ENCODE measurements at places on chromosomes 3 and 15.

- DNase-seq, result no peak
Observed at GRCh38 chr3:138401834-138402233, 32.6 kb upstream of the ESYT3 start.

GRCh38 chr3:86961297-86961696 lies 29.7 kb downstream of the VGLL3 start:
- no peak for DNase-seq

- DNase-seq, result no peak
Observed at GRCh38 chr3:24377218-24377993, 117.2 kb downstream of the THRB start.

- DNase-seq, result peak; percentile 24
Observed at GRCh38 chr15:67762610-67763368, 62.5 kb upstream of the SKOR1 start.

GRCh38 chr15:40952301-40952900 lies 870 bp upstream of the CHAC1 start:
- no peak for DNase-seq

GRCh38 chr3:109631897-109632296 lies 294.6 kb upstream of the DPPA4 start:
- DNase-seq, result no peak

DNA sequence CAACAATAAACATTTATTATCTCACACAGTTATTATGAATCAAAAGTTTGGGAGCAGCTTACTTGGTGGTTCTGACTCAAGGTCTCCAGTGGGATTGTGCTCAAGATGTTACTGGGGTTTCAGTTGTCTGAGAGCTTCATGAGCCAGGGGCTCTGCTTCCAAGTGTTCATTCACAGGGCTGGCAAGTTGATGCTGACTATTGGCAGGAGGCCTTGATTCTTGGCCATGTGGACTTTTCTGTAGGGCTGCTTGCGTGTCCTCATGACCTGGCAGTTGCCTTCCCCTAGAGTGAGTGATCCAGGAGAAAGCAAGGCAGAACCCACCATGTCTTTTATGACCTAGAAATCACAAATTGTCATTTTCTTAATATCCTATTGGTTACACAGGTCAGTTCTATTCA lies 87.2 kb upstream of the TNFAIP8L3 start:
- DNase-seq, result no peak

DNA sequence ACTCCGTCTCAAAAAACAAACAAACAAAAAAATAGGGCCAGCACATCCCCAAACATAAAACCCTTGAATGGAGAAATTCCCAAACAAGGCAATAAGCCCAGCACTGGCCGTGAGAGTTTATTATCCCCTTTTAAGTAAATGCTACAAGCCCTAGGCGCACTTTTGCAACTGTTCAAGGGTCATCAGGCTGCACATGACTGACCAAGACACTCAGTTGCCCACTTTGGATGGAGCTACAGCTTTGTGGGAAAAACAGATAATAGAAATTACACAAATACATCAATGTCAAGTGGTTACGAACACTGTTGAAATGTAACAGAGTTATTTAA lies 33.7 kb upstream of the ZNF445 start:
- no peak for DNase-seq

GRCh38 chr3:100606894-100607512 lies 2.4 kb upstream of the ADGRG7 start:
- DNase-seq, result no peak

DNA sequence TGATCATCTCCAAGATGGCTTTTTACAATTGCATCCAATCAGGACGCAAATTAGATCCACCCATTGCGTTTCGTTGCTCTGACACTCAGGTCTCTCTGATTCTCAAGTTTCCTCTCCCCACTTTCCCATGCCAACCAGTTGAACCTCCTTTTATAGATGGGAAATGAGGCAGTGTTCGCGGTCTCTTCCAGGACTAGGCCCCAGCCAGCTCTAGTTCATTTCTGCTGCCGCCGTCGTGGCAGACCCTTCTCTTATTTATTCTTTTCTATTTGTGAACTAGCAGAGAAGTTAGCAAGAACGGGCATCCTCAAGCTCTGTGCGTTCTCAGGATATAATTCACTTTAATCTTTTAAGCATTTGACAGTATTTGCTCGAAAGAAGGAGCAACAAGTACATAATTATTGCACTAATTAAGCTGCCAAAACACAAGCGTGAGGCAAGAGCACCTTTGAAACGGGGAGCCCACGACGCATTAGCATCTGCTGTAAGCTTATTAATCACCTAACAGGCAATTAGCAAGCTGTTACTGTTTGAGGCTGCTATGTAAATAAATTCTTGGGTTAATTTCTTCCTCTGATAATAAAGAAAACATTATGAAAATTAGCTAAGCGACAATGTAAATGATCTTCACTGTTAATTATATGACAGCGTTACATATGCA lies 246.4 kb upstream of the TLE3 start:
- DNase-seq, result no peak

DNA sequence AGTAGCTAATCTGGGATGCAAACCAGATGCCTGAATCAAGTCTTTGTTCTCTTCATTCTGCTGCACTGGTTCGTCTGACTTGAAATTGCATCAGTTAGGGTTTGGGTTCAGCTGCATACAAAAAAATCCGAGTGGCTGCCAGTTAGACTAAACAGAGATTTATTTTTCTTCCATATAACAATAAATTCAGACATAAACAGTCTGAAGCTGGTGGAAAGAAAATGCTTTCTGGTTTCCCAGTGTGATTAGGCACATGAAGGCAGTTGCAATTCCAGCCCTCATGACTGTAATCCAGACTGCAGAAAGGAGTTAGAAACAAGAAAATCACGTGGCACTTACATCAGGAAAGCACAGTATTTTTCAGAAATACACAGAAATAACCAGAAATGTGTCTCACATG lies 930.7 kb downstream of the MCTP2 start:
- no peak for DNase-seq

DNA sequence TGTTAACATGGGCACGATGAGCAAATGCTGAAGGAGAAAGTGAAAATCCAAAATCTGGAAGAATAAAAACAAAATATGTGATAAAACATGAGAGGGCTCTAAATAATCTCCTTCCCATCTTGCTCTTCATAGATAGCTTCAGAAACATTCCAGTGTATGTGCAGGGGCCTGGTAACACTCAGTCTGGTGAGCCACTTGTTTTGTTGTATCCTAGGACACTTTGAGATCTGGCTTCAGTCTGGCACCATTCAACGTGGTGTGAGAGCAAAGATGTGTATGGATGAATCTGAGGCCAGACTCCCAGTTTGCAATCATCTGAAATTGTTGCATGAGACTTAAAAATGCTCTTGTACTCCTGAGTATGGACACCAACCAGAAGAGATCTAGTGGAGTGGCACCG lies 337.2 kb upstream of the ZNF385D start:
- DNase-seq, result no peak

DNA sequence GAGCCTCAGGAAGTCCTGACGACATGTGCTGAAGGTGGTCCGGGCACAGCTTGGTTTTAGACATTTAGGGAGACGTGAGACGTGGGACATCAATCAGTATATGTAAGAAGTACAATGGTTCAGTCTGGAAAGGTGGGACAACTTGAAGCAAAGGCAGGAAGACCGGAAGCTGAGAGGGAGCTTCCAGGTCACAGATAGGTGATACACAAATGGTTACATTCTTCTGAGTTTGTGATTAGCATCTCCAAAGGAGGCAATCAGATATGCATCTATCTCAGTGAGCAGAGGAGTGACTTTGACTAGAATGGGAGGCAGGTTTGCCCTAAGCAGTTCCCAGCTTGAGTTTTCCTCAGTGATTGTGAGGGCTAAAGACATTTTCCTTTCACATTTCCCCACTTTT lies 282.1 kb downstream of the RYR3 start:
- no peak for DNase-seq

DNA sequence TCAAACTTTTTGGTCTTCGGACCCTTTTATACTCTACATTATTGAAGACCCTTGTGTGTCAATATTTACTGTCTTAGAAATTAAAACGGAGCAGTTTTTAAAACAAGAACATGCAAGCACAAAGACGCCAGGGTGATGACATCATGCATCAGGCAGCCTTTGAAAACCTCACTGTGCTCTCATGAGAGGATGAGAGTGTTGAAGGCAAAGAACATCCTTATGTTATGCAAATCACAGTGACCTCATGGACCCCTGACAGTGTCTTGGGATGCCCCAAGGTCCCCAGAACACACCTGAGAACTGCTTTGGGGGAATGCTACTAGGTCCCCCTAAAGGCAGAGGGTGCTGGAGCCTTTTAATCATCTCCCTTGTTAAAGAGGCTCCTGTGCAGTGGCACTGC lies 51.6 kb downstream of the CHDH start:
- no peak for DNase-seq

DNA sequence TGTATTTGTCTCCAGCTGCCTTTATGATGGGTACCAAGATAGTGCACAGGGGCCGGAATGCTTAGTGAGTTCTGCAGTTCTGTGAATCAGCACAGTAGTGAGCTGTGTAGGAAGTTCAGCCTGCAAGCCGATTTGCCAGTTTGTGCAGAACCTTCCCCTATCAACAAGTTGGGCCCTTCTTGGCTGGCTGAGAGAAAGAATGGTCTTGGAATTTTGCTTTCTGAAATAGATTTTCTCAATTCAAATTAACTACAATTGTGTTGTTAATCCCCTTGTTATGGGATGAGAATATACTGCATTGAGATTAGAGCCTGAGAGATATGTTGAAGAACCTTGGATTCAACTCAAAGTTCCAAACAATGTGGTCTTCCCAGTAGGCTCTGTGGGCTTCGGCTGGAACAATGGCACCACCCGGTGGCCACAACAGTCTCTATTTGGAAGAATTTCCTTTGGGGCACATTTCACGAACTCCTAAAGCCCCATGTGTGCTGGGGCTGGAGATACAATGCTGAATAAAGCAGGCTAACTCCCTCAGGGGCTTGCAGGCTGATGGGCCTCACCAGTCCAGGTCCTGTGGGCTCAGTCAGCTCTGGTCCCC lies 59.1 kb downstream of the TRIM42 start:
- DNase-seq, result no peak

DNA sequence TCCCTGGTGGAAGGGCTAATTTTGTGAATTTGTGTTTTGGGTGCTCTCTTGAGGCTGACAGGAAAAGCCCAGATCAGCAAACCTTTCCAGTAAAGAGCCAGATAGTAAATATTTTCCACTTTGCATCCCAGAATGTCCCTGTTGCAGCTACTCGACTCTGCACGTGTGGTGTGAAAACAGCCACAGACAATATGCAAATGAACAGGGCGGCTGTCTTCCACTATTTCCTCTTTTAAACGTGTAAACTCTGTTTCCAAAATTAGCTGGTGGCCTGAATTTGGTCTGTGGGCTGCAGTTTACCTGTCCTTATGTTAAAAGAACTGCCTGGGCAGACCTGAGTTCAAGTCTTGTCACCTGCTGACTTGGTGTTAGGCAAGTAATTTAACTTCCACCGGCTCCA lies 202.7 kb downstream of the EDEM1 start:
- DNase-seq, result no peak

DNA sequence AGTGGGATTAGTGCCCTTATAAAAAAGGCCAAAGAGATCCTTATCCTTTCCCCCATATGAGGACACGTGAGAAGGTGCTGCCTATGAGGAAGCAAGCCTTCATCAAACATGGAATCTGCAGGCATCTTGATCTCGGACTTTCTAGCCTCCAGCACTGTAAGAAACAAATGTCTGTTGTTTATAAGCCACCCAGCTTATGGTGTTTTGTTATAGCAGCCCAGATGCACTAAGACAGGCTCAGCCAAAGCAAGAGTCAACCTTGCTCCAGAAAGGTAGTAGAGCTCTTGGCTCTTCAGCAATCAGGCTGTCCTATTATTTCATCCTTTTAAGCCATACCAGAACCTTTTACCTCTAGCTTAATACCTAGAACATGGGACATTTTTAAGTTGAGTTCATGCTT lies 12.3 kb upstream of the TNIK start:
- DNase-seq, result no peak

DNA sequence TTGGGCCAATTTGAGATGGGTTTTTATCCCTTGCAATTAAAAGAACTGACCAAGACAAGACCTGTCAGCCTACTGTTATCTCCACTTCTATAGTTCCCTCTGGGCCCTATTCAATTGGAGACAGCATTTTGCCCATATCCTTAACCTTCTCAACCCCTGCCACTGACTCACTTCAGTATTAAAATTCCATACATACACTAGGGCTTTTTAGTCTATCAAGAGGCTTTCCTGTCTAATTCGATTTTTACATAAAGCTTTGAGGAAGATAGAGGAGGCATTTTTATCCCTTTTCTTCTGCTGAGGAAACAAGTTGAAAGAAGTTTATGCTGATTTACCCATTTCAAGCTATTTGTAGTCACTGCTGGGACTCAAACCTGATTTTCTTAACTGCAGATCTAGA lies 51.1 kb downstream of the GTF2E1 start:
- DNase-seq, result no peak

DNA sequence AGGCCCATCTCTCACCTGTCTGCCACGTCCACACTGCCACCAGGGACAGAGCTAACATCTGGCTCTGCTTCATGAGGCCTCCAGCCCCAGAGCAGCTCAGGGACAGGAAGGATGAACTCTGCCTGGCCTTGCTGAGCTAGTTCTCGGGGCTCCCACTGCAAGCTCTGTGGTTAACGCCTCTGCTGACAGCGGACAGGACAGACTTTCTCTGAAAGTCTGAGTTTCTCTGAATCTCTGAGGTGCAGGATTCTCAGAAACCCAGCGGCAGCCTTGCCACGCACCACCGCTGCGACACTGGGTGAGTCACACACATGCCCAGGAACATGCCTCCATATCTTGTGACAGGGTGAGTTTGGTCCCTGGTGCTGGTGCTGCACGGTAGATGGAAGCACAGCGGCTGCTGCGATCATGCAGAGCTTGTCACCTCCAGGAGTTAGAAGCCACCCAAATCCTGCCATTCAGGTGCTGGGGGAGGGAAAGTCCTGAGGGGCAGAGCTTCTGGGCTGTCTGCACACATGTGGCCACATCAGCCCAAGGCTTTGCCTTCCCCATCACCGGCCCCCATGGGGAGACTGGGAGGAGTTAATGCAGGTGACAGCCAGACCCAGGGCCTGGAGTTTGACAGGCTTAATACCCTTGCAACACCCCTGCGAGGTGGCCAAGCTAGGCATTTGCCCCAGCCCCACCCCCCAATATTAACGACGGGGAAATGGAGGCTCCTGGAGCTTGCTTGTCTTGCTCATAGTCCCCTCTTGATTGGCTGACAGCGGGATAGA lies 267.0 kb downstream of the PLCL2 start:
- DNase-seq, result peak; percentile 93

GRCh38 chr3:35500641-35501350 lies 138.5 kb upstream of the ARPP21 start:
- no peak for DNase-seq

DNA sequence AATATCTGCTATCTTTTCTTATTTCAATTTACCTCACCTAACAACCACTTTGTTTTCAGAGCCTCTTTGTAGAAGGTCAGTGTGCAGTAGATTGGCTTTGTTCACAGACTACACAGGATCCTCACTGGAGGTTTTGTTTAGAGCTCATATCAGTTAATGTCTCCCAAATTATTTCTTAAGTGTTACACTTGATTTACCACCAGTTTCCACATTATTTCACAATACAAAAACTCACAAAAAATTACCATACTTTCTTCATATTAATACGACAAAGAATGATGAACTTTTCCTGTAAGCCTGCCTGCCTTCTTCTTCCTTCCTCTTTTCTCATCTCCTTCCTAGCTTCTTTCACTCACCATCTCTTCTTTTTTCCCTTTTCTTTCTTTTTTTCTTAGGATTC lies 133.3 kb downstream of the ALCAM start:
- DNase-seq, result no peak

- DNase-seq, result peak; percentile 36
Observed at GRCh38 chr15:29089731-29090616, 179.6 kb downstream of the NSMCE3 start.

- no peak for DNase-seq
Observed at GRCh38 chr3:7166460-7166859, 305.5 kb downstream of the GRM7 start.
